ENCODE measurements at places on chromosomes 16 and 17.

DNA sequence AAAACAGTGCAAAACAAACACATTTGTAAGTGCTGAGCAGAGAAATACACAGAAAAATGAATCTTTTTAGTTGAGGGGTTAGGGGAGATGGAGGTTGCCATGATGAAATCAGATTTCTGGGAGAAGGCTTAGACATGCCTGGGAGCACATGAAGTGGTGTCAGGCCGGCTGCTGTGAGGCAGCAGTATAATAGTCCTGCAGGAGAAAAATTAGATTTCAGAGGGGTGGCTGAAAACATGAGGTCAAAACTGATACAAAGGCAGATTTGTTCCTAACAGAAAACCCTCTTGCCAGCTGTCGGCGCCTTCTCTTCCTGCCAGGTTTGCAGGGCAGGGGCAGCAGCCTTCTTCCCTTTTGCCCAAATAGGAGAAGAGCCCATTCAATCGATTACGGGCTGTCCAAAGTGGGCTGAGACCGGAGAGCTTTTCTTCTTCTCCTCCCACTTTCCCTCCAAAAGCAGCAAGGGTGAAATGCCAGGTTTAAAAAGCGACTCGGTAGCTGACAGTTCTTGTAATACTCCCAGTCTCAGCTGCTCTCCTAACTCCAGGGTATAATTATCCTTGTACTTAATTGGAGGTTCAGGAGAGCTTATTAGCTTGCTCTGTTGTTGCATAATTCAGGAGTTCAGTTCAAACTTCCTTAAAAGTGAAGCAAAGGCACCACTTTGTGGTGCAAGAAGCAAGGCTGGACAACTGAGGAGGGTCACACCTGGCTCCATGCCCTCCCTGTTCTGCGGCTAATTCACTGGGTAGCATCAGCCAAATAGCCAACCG lies 80.0 kb downstream of the PCTP start:
- DNase-seq: no peak

- no peak for DNase-seq
Measured at GRCh38 chr17:38600906-38601305, 4.8 kb downstream of the SRCIN1 start.

- peak; percentile 30 for DNase-seq
Measured at GRCh38 chr16:700684-701584, 4.7 kb downstream of the FBXL16 start.

DNA sequence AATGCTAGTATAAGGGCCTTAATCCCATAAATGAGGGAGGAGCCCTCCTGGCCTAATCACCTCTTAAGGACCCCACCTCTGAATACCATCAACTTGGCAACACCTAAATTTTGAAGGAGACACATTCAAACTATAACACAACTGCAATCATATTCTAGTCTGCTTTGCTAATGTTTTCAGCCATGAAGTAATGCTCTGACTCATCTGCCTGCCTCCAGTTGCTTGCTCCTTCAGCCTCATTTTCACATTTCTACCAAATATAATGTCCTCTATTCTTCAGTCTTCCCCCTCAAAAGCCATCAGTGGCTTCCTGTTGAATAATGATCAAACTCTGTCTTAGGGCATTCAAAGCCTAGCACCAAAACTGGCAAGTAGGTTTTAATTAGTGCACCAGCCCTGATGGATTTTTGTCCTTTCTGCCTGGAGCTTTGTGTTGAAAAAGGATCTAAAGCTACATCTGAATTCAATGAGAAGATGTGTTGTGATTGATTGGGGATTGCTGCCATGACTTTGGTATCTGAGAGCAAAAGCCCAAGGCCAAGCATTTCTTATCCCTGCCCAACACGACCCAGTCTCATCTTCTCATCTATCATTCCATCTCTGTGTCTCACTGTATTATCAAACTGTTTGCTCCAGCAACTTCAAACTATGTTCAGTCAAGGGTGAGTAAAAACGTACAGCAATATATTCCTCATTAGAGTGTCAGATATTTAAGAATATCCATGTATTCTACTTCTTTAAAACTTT lies 140.8 kb upstream of the ELAC2 start:
- peak; percentile 7 for DNase-seq

DNA sequence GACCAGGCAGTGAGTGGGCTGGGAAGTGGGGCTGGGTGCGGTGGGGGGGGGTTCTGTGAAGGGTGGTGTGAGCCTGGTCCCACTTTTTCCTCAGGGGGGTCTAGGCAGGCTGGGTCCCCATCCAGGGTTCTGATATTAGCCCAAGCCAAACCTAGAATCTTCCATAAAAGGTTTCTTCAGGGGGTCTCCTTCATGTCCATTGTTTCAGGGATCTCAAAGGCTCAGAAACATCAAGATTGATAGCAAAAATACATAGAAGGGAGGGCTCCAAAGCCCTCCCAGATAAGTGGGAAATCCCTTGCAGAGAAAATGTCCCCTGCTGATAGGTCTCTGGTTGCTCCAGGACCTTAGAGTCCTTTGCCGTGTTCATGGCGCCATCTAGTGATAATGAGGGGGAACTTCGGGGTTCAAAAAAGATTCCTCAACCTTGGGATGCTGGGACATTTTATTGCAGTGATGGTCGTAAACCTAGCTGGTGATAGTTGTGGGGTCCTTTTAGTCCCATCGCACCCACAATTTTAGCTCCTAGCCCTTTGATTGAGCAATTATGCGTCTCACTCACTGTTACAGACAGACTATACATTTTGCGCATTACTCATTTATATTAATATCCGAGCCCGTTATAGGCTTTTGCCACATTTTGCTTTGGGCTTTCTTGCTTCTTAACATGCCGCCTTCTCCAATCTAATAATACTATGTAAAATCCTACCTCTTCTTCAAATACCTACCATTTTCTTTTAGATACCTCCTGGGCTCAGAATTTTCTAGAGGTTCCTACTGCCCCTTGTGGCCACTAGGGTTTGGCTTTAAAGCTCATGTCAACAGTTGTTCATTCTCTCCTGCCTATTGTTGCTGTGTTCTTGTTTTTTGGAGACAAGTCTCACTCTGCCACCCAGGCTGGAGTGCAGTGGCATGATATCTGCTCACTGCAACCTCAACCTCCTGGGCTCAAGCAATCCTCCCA lies 35.1 kb downstream of the IGF2BP1 start:
- peak; percentile 85 for DNase-seq

GRCh38 chr16:2443555-2443954 lies 14.3 kb downstream of the CCNF start:
- no peak for DNase-seq

- DNase-seq: no peak
Measured at GRCh38 chr17:66810951-66811682, 23.8 kb upstream of the CACNG5 start.

GRCh38 chr17:41026715-41027471 lies at the start of gene KRTAP1-5:
KRTAP1-5 (minus strand) TSS chr17:41027208; CDS start chr17:41027155, 53 bp downstream.
- DNase-seq: peak; percentile 94

DNA sequence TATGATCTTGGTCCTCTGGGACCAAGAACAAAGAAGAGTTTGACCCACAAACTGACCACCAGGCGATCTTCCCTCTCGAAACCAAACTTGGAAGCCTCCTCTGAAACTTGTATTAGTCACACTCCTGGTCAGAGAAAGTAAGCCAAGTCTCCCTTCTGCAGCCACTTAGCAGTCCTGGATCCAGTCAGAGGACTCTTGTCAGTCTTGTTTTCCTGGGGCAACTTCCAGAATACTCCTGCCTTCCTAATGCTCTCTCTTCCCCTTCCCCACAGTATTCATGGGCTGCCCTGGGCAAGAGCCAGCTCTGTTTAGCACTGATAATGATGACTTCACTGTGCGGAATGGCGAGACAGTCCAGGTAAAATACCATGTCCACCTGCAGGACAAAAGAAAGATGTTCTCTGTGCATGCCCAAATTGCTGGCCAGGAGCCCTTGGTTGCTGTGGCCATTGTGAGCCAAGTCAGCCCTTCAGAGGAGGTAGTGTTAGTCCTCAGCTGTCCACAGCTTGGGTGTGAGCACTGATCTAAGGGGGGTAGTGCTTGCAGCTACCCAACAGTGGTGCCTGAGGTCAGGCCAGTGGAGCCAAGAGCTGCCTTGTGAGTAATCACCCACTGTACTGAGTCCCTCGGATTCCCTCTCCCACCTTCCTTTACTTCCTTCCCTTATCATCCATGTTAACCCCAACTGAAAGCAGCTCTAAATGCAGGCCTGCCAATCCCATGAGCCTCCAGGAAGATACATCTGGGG lies 31.2 kb downstream of the CDH3 start:
- DNase-seq: peak; percentile 29

GRCh38 chr17:50272711-50273653 lies 1.3 kb upstream of the TMEM92 start:
- peak; percentile 83 for DNase-seq

DNA sequence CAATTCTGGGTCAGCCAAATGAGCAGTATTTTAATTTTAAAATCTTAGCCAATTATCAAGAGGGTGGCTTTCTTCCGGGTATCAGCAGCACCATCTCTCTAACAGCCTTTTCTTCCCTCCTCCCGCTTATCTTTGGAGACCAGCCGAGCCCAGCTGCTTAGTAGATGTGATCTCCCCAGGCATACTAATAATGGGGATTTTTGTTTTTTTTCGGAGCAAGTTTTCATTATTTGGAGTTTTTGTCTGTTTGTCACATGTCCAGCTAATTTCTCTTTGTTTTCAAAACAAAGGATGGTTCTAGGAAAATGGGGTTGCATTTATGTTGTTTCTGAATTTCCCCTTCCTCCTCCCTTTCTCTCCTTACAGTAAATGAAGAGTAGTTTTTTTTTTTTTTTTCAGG lies 170.5 kb upstream of the MPHOSPH6 start:
- no peak for DNase-seq

DNA sequence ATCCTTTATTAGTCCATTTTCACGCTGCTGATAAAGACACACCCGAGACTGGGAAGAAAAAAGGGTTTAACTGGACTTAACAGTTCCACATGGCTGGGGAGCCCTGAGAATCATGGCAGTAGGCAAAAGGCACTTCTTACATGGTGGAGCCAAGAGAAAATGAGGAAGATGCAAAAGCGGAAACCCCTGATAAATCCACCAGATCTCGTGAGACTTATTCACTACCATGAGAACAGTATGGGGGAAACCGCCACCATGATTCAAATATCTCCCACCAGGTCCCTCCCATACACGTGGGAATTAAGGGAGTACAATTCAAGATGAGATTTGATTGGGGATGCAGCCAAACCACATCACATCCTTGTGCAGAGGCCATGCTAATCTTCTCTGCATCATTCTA lies 35.0 kb upstream of the BCAR1 start:
- DNase-seq: no peak

DNA sequence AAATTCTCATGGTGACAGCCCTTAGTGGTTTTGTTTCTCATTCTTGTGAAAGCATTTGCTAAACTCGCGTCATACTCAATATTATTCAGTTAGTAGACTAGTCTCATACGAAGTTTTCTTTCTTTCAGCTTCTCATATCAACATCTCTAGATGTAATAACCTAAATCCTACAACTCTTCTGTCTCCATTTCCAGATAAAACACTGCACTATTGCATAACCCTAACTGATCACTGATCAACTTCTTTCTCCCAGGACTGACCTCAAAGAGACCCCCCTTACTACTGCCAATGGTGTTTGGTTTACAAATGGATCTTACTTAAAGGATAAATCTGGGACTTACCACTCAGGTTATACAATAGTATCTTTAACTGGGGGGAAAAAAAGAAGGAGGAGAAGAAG lies 36.3 kb upstream of the TEKT1 start:
- DNase-seq: no peak

- DNase-seq: no peak
Measured at GRCh38 chr17:4895657-4896331, 3.5 kb upstream of the C17orf107 start.

- no peak for DNase-seq
Measured at GRCh38 chr17:66088173-66088572, 103.8 kb downstream of the CEP112 start.

DNA sequence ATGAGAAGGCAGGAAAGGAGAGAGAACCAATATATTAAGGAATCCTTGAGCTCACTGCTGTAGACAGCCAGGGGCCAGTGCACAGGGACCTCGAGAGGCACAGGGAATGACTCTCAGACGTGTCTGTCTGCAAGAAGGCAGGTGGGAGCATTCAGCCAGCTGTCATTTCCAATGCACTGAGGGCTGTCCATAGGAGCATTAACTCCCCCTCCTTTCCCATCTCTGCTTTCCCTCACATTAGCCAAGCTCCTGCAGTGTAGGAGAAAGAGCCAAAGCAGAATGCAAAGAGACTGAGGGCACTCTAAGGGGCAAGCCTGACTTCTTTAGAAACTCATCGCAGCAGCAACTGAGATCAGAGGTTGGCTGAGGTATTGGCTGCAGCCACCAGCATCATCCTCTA lies 218.3 kb downstream of the CDH13 start:
- DNase-seq: no peak

DNA sequence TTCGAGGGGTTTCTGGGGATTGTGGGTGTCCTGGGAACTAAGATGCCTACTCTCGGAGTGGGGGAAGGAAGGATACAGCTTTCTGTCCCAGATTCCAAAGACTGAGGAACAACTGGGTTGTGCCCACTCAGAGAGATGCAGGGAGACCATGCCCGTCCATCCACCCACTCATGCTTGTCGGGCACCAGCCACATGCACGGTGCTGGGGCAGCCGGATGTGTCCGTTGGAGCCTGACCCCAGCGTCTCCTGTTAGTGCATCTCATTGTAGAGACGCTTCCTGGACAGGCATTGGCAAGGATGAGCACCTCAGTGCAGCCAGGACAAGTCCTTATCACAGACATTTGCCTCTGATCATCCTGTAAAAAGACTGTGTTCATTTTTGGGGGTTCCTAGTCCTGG lies 58.1 kb downstream of the METRNL start:
- no peak for DNase-seq

DNA sequence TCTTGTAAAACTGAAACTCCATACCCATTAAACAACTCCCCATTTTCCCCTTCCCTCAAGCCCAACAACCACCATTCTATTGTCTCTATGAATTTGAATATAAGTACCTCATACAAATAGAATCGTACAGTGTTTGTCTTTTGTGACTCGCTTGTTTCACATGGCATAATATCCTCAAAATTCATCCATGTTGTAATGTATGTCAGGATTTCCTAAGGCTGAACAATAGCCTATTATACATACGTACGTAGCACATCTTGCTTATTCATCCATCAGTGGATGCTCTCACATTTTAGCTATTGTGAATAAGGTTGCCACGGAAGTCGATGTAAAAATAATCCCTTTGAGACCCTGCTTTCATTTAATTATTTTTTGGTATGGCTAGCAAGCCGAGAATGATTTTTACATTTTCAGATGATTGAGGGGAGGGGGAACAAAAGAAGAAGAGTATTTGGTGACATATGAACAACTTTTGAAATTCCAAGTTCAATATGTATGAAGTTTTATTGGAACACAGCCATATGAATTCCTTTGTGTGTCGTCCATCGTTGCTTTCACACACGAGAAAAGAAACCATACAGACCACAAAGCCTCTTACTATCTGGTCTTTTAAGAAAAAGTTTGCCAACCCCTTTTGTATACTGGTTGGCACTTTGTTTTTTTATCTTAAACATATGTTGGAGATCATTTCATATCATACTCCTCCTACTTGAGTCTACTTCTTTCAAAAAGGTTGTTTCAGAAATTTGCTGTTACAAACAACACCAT lies 371.2 kb downstream of the NPIPA8 start:
- DNase-seq: no peak

Measured in EH (cell line).